Pancreas (tissue), 10 donors: ENCODE measurements at places on chromosomes 1 and 21.

DNA sequence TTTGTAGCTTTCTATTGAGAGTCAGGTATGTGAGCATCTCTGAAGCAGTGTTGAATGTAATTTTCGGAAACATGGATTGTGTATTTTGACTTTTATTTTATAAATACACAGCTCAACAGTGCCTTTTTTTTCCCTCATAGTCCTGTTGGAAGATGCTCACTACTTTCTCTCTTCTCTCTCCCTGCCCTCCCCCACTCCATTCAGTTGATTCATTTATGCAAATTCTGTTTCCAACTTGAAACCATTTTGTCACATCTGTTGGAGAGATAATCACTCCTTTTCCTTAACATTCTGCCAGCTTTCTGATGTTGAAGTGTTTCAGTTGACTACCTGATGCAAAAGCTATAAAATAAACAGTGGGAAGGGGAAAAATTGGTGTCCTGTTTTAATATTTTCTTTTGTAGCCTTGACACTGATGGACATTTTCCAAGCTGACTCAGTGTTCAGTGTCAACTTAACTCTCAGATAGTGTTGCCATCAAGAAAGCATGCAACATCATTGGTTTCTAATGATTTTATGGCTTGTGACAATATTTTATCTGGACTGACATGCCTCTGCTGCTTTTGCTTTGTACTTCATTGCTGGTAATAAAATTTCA lies 194.5 kb downstream of the HS2ST1 start:
- no peak for DNase-seq

DNA sequence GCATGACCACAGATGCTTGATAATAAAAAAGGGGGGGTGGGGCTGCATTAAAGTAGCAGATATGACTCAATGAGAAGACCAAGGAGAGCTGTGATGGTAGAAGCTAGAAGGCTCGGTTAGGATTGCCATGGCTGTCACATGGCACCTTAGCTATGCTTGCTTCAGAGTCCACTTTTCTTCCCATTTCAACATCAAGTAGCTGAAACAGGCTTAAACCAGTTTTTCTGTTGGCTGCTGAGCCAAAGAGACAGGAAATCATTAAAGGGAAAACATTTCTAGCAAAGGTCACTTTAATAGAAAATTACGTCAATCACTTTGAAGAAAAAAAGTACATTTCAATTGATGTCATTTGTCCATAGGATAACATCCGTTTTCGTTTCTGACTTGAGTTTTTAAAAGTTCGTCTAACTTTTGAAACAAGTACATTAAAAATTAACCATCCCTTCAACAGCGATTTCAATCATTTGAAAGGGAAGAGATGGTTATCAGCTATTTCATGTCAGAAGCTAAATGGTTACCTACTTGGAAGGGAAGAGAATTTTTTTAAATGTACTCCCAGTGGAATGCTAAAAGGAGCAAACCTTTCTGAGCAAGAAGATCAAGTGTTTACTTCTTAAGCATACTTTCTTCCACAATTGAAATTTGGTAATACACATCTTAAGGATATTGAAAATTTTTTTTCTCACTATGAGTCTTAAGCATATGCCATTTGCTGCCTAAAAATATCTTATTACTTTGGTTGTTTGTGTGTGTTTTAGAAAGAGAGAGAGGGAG lies 488.1 kb upstream of the PRMT6 start:
- DNase-seq = no peak

DNA sequence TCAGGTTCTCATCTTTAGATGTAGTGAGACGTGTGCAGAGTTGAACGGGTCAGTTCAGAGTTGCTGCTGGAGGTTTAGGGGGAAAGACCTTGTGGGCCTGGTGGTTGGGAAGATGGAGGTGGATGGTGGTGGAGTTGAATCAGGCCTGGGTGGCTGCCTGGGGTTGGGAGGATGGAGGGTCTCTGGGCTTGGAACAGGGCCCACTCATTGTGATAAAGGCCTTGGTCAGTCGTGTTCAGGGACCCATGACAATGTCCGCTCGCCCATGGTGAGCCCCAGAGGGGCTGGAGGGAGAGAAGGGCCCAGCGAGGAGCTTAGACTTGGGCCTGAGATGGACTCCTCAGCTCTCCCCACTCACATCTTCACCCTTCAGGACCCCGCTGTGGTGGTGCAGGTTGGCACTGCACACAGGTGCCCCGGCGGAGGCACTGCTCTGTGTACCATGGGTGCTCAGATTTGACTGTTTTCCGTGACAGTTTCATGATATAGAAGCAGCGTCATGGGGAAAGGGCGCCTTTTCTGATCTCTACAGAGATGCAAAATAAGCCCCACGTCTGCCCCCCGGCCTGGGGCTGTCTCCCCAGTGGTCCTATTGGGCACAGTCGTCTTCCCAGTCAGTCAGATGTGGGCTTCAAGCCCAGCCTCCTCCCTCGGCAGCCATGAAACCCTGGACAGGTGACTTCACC lies 39.2 kb downstream of the DISP3 start:
- DNase-seq = no peak

- no peak for DNase-seq
Measured at GRCh38 chr1:211893260-211893659, 62.7 kb upstream of the LPGAT1 start.

GRCh38 chr1:223421676-223422075 lies 28.5 kb downstream of the CCDC185 start:
- no peak for DNase-seq

DNA sequence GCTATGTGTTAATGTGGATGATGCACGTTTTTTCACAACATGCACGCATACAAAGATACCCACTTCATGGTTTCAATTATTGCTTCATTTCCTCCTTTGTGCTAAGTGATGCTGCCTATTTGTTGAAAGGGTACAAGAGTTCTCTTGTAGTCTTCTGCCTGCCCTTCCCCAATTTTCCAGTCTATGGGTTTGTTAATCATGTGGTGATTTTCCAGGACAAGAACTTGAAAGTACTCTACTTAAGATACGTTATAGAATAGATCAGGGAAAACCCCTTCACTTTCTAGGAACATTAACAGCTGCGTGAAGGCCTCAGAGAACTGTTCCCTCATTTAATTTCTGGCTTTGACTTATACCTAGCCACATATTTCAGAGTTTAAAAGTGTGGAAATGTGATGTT lies 52.1 kb upstream of the SLC44A3 start:
- no peak for DNase-seq

GRCh38 chr21:35252831-35253230 lies 203.7 kb upstream of the RUNX1 start:
- DNase-seq = no peak

GRCh38 chr1:157487504-157487903 lies 64.8 kb downstream of the FCRL5 start:
- no peak for DNase-seq

- peak; percentile 48 for DNase-seq
Measured at GRCh38 chr1:157073944-157074685, 25.5 kb downstream of the ETV3L start.

DNA sequence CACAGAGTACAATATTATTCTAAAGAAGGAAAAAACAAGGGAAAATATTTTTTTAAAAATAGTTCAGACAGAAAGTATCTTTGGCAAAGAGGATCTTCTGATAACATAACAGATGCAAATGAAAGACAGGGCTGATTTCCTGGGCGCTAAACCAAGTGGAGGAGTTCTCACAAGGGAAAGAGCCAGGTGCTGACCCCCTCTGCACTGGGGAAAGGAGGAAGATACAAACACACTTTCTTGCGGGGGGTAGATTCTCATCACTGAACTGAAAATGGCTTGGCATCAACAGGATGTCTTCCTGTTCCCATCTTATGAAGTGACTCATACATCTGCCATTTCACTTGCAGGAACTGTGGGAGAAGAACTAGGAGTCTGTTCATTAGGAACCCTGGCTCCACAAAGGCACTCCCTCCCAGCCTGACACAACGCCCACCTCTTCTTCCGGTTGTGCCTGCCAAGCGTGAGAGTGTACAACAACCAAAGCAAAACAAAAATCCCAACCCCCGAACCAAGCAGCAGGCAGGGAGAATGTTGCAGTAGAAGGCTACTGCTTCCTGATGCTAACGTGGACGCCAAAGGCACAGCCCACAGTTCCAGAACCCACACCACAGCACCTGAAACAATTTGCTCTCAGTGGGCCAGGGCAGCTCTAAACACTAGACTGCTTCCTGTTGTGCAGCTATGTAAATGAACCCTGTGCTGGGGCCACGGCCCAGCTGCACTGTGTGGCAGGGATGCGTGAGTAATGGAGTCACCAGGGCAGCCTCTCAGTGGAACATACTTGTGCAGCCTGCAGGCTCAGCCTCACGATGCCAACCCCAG lies 51.0 kb downstream of the GADD45A start:
- peak; percentile 51 for DNase-seq

DNA sequence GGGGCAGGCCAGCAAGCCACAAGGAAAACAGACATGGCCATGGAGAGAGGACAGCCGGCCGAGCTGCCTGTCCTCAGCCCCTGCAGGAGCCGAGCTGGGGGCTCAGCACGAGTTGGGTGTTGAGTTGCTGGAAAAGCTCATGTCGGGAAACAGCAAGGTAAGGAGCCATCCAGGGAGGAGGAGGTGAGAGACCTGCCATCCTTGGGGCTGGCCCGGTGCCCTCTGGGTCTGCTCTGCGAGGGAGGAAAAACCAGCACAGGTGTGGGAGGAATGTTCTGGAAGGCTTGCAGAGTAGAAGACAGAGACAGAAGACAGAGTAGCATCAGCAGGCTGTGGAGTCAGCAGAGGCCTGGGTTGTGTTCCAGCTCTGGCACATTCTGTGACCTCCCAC lies 548.8 kb downstream of the PTPRU start:
- DNase-seq = no peak

GRCh38 chr1:214939180-214939579 lies 143.4 kb upstream of the KCNK2 start:
- no peak for DNase-seq

GRCh38 chr1:182249201-182249676 lies 142.4 kb downstream of the GLUL start:
- DNase-seq = no peak

- DNase-seq = no peak
Measured at GRCh38 chr1:118155106-118155505, 29.9 kb downstream of the SPAG17 start.

DNA sequence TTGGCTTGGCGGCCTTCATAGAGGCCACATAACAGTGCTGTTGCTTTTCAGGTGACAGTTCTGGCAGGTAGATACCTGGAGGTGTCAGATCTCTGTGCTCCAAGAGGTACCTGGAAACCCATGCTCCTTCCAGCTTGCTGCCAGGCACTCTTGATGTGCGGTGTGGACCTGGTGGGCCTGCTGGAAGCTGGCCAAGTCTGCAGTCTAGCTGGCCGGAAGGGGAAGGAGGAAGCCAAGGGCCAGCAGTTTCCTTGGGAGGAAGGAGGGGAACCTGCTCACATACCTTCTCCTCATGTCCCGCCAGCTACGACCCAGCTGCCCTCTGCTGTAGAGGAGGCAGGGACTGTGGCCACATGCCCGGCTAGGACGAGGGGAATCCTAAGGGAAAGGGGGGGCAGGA lies 166.4 kb upstream of the AJAP1 start:
- DNase-seq = no peak

DNA sequence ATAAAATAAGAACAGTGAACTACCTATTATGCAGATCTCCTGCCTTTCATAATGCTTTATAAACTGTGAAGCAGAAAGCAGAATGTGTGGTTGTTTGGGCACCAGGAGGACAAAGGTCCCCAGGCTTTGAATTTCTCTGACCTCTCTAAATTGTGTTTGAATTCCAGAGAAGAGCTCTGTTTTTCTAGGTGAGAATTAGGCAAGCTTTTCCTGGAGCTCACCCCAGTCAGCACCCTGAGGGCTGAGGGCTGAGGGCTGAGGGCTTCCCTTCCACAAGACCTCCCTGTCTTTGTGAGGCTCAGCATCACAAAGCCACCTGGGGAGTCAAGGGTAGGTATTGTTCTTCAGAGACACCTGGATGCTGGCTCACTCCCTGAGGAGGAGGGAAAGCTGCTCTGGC lies 45.5 kb upstream of the LRIG2 start:
- DNase-seq = no peak

DNA sequence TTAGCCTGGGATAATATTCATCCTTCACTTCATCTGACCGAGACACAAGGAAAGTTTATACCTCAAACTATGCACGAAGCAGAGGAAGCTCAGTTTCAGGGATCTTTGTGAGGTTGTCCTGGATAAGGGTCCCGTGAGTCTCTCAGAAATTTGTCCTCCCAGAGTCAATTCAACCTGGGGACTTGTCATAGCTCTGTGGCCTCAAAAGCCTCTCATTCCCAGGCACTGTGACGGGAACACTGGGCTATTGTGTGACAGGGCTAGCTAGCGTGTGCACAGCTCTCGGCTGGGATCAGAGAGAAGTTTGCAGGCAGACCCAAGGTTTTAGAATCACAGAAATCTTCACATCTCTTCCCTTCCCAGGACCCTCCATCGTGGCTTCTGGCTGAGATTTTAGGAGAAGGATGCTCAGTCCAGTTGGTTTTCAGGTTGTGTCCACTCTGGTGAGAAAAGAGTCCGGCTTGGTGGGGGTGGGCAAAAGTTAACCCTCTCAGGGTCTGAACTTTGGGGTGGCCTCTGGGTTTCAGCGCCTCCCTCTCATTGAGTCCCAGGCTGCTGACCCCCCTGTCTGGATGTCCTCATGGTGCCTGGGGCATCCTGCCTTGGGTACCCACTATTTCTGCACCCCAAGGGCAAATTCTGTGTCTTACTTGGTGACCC lies 20.4 kb upstream of the LBR start:
- no peak for DNase-seq

DNA sequence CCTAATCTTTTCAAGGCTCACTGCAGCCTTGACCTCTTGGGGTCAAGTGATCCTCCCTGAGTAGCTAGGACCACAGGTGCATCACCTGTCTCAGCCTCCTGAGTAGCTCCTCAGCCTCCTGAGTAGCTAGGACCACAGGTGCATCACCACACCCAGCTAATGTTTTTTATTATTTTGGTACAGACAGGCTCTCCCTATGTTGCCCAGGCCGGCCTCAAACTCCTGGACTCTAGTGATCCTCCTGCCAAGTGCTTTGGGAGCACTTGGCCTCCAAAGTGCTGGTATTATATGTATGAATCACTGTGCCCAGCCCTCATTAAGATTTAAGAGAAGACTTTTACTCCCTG lies 58.5 kb upstream of the S1PR1 start:
- DNase-seq = no peak

DNA sequence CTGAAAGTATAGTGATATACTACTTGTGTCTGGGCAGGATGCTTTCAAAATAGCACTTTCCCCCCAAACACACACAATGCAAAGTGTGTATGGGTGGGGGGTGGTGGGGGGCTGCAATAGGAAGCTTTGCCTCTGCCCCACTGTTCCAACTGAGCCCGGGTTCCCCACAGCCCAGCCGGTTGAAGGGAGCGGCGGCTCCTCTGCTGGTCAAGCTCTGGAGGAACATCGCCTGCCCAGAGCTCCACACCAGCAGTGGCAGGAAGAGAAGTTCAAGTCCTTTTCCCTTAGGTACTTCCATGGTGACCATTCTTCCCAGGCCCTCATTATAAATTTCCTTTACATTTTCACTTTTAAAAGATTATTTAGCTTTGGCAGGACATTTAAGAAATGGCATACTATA lies 74.9 kb downstream of the CAPZB start:
- no peak for DNase-seq

DNA sequence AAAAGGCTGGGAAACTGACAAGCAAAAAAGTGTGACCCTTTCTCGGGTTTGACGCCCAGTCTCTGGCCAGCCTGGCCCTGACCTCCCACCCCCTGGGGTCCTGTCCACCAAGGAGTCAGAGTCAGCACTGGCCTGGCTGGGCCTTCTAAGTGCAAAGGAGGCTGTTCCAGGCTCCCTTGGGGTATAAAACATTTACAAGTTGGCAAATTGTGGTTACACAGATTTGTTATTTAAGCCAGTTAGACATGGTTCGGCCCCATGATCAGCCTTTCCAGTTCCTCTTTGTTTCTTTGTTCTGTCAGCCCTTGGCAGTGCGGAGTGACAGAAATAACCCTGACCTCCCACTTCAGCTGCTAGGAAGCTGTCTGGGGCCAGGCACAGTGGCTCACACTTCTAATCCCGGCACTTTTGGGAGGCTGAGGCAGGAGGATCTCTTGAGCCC lies 161.6 kb upstream of the RAB4A start:
- DNase-seq = no peak
